ENCODE measurements at places on chromosomes 2 and 18.

- DNase-seq = peak; percentile 28
Measured at GRCh38 chr2:43078781-43079755, 147.3 kb downstream of the ZFP36L2 start.

GRCh38 chr2:15999596-16000469 lies 59.5 kb downstream of the MYCN start:
- DNase-seq = no peak

- DNase-seq = no peak
Measured at GRCh38 chr2:240672076-240672700, 10.5 kb downstream of the AQP12B start.

GRCh38 chr18:7755753-7756475 lies 188.8 kb downstream of the PTPRM start:
- DNase-seq = no peak

DNA sequence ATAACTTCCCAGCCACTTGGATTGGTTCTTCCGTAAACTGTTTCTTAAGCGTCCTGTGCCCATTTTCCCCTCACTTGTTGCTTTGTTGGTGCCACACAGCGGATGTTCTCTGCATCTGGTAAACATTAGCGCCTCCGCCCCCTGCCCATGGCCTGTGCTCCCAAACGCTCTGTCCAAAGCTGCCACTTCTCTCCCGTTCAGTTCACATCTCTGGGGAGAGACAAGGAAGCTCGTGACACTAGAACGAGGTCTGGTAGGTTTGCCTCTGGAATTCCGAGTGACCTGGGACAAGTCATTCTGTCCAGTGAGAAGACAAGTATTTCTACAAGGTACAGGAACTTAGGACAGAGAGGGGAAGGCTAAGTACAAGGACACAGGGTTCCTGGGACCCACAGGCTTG lies 9.4 kb downstream of the COPS9 start:
- no peak for DNase-seq

DNA sequence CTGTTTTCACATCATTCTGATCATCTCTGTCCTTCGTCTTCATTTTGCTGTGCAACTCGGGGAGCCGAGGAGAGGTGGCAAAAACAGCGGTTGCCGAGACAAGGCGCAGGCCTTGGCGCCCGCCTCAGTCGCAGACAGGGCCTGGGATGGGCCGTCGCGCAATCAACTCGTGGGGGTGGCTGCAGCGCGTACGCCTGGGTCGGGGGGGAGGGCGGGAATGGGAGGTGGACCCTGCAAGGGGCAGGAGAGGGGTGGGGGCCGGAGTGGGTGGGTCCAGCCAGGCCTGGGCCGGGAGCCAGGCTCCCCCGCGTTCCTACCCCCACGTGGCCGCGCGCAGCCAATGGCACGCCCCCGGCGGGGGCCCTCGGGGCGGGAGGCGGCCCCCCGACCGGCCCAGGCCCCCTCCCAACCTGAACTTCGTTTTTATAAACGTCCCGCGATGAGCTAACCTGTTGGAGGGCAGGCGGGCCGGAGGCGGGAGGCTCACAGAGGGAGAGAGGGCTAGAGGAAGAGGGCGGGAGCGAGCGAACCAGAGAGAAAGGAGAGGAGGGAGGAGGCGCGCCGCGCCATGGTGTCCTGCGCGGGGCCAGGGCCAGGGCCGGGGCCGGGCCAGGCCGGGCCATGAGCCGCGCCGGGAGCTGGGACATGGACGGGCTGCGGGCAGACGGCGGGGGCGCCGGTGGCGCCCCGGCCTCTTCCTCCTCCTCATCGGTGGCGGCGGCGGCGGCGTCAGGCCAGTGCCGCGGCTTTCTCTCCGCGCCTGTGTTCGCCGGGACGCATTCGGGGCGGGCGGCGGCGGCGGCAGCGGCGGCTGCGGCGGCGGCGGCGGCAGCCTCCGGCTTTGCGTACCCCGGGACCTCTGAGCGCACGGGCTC lies at the start of gene HOXD13:
Gene HOXD13, plus strand, starts transcription at position 452 of the 875 bp plus-strand sequence. Its CDS starts 170 bp downstream, at position 622.
- no peak for DNase-seq

DNA sequence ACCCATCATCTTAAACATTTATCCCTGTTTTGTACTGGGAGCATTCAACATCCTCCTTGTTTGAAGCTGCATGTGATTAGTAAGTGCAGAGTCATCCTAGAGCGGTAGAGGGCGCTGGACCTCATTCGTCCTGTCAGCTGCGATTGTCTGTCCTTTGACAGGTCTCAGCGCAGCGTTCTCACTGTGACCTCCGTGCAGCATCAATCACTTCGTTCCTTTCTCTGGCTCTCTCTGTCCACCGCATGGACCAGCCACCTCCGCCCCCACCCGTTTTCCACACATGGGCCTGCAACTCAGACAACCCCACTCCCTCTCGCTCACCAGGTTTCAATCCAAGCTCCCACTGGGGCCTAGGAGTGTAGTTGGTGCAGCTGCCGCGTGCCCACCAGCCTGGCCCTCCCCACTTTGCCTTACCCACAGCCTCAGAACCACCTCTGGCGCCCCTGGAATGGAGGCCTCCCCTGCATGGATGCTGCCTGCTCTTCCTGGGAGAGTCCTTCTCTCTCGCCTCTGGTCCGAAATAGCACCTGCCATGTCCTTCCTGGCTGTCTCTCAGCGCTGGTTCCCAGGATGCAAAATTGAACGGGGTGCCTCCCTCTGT lies 90.5 kb downstream of the NDUFA10 start:
- DNase-seq = peak; percentile 65

DNA sequence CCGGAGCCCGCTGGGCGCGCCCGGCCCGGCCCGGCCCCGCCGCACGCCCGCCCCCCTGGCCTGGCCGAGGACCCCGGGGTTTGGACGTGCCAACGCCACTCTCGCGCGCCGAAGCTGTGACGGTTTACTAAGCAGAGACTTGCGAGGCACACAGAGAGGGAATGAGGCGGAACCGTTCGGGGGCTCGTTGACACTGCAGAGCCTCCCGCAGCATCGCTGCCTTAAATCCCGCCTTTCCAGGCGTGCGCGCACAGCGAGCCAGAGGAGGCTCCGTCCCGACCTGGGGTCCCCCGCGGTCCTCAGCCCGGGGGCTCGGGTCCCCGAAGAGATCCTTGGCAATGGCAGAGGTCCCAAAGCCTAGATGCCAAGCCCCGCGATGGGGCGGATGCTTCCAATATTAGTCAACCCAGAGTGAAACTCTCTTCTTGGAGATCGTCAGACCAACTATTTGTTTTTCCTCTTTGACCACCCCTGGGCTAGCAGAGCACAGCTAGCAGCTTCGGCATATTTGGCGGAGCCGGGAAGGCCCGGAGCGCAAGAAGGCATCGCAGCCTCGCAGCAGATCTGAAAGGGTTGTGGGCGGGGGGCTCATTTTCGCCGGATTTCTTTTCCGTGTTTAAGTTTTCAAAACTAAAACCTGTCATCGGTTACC lies at the start of gene ZNF385B:
Gene ZNF385B, minus strand, starts transcription at position 197 of the 652 bp plus-strand sequence.
- DNase-seq = peak; percentile 45

- DNase-seq = peak; percentile 6
Measured at GRCh38 chr2:239942871-239943311, 82.3 kb downstream of the NDUFA10 start.

GRCh38 chr2:235613649-235614048 lies 119.8 kb downstream of the AGAP1 start:
- DNase-seq = no peak

DNA sequence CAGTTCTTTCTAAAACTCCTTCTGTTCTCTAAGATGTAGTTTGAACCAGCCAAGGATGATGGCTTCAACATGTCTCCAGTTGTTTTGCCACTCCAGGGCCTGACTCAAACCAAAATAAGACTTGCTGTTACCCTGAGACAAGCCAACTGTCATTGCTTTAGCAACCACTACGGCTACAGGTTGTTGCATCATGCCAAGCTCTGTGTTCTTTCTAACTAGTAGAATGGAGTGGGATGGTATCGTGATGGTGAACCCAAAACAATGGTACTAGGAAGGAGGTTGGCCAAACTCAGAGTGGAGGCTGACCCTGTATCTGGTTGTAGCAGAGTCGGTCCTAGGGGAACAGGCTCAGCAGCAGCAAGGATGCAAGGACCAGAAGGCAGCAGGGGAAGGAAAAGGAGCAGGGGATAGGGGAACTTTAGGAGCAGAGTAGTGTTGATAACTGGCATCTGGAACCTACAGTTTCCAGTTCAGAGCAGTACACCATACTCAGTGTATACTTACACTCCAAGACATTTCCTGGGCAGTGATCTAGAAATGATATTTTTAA lies 51.6 kb downstream of the PDK1 start:
- no peak for DNase-seq

GRCh38 chr2:77578354-77578753 lies 56.2 kb upstream of the LRRTM4 start:
- DNase-seq = no peak

DNA sequence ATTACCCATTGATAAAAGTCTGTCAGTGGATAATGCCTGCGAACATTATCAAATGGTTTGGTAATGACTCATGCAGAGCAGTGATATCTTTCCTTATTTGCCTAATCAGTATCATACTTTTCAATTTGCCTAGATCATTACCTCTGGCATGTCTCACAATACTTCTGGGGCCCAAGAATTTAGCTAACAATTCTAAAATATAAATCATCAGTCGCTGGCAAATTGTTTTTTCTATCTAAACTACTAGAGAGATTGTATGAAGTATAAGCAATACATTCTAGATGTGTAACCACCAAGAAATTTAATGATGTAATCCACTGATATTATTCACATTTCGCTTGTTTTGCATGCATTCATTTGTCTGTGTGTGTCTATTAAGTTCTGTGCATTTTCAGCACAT lies 191.2 kb upstream of the CDH19 start:
- no peak for DNase-seq

- DNase-seq = no peak
Measured at GRCh38 chr2:156687715-156688114, 251.5 kb downstream of the GPD2 start.

GRCh38 chr18:68417166-68417799 lies 297.6 kb downstream of the TMX3 start:
- DNase-seq = no peak

- no peak for DNase-seq
Measured at GRCh38 chr2:113407446-113408099, 29.9 kb upstream of the ZNG1B start.

GRCh38 chr2:159521272-159521671 lies 95.1 kb downstream of the BAZ2B start:
- DNase-seq = no peak

GRCh38 chr2:194203898-194204297 lies 1453.1 kb upstream of the SLC39A10 start:
- no peak for DNase-seq

GRCh38 chr2:240563951-240564560 lies 3.9 kb downstream of the DUSP28 start:
- no peak for DNase-seq

DNA sequence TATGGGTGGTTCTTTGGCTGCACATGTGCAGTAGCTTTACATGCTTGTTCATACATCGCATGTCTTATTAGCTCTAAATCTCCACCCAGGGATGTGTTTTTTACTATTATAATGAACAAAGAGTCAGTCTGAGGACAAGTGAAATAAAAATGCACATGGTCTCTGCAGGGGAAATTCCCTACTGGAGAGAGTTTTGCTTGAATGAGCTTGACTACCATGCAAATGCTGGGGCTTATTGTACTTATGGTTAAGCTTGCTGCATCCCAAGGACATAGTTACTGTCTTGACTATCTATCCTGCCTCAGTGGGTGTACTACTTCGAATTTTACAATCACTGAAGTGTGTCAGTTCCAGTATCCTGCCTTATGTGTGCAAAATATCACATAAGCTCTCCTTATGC lies 362.7 kb downstream of the TDRD15 start:
- no peak for DNase-seq

DNA sequence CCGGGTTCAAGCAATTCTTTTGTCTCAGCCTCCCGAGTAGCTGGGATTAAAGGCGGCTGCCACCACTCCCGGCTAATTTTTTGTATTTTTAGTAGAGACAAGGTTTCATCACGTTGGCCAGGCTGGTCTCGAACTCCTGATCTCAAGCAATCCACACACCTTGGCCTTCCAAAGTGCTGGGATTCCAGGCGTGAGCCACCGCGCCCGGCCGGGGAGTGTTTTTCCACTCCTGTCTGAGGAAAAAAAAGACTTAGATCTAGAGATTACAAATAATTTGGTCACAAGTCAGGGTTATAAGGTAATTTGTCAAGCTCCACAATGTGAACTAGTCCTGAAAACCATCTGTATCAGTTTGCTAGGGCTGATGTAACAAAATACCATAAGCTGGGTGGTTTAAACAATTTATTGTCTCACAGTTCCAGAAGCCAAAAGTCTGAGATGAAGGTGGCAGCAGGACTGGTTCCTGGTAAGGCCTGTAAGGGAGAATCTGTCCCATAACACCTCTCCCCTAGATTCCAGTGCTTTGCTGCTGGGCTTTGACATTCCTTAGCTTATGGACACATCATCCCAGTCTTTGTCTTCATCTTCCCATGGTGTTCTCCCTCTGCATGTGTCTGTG lies 40.7 kb upstream of the SP3 start:
- DNase-seq = no peak

GRCh38 chr2:96555146-96555610 lies 18.6 kb downstream of the ARID5A start:
- no peak for DNase-seq

DNA sequence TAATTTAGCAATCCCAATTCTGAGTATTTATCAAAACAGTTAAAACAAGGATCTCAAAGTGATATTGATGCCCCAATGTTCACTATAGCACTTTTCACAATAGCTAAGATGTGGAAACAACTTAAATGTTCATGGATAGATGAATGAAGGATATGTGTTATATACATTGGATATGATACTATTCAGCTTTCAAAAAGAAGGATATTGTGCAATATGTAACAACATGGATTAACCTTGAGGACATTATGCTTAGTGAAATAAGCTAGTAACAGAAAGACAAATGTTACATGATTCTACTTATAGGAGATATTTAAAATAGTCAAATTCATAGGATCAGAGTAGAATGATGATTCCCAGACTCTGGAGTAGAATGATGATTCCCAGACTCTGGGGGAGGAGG lies 78.0 kb downstream of the INSIG2 start:
- DNase-seq = no peak

DNA sequence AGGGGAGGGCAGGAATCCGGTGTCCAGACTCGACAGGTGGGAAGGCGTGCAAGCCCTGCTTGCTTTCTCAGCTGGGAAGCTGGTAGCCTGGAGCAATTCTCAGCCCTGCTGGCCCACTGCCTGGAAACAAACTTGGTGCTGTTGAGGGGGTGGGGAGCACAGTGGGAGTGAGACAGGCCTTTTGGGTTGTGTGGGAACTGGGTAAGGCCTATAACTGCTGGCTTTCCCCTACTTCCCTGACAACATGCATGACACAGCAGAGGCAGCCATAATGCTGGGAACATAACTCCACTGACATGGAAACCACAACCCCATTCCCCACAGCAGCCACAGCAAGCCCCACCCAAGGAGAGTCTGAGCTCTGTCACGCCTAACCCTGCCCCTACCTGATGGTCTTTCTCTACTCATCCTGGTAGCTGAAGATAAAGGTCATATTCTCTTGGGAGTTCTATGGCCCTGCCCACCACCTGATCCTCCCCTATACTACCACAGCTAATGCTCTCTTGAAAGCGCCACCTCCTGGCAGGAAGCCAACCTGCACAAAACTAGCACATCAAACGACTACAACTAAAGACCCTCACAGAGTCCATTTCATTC lies 122.9 kb upstream of the ACVR1C start:
- DNase-seq = peak; percentile 31

- no peak for DNase-seq
Measured at GRCh38 chr18:35089382-35089781, 48.2 kb downstream of the MAPRE2 start.

GRCh38 chr18:77560341-77560992 lies 310.8 kb downstream of the GALR1 start:
- no peak for DNase-seq

All from right hindlimb (tissue), 1 donor.